ENCODE measurements at places on chromosomes 3 and 15.

- no peak for DNase-seq
These were observed 27.2 kb downstream of the BCL2A1 start for GRCh38 chr15:79943820-79944219.

DNA sequence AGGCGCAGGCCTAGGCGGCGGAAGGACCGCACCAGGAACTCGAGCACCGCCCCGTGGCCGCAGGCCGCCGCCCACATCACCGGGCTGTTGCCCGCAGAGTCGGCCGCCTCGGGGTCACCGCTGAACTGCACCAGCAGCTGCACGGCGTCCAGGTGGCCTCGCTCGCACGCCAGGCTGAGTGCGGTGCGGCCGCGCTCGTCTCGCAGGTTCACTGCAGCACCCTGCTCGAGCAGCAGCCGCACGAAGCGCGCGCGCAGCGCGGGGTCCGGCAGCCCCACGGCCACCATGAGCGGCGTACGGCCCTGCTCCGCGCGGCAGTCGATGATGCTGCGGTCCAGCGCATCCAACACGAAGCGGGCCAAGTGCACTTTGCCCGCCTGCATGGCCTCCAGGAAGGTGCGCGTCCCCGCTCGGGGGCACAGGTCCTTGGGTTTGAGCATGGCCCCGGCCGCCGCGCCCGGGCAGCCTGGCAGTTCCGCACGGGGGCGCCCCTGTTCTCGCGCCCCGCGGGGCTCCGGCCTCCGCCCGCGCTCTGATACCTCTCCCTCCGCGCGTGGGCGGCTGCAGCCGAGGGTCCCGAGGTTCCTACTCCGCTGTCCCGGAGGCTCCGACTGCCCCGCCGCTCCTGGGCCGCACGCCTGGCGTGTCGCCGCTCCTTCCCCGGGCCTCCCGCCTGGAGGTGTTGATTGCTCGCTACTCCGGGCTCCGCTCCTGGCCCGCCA is 556 bp downstream of the ANKRD63 start:
- DNase-seq, result peak; percentile 7

DNA sequence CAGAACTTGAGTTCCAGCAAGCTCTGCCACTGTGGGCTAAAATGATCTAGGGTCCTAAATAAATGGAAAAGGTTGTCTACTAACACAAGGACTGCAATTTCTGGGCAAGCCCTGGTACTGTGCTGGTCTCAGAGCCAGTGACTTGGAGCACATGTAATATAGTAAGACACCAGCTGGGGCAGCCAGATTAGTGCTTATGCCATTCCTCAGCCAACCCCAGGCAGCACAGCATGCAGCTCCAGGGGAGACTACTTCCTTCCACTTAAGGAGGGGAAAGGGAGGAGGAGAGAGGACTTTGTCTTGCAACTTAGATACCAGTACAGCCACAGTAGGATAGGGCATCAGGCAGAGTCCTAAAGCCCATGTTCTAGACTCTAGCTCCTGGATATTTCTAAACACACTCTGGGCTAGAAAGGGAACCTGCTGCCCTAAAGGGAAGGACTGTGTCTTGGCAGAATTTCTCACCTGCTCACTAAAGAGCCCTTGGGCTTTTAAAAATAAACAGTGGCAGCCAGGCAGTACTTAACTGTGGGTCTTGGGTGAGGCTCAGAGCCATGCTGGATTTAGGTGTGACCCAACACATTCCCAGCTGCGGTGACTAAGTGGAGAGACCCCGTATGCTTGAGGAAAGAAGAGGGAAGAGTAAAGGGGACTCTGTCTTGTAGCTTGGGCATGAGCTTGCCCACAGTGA is 223.7 kb upstream of the BCHE start:
- no peak for DNase-seq

- no peak for DNase-seq
These were observed 713.3 kb upstream of the GBE1 start for GRCh38 chr3:82474711-82475110.

DNA sequence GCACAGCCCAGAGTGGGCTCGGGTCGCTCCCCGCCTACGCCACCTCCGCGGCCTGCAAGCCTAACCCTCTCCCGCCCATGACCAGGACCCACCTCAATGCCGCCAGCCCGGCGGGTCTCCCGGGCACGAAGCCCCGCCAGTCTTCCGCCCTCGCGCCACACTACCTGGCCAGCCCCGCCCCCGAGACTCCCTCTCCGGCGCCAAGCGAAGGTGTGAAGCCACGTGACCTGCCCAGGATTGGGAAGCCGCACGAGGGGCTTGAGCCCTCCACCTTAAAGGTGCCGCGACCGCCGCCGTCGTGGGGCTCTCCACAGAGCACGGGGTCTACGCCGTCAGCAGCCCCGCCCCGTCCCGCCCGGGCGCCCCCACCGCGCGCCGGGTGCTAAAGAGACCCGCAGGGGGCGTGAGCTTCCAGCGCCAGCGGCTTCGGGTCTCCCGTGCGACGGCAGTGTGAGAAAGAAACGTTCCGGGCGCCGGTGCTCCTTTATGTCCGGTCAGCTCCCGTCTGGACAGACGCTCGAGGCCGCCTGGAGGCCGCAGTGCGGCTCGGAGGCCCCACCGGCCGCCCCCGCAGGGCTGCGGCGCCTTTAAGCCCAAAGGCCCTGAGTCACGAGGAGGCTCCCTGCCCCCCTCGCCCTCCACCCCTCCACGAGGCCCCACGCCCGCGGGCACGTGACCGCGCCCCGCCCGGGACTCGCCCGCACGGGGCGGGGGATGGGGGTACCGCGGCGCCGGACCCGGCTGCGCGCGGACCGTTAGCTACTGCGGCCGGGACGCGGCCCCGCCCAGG is at the start of gene CPEB1:
Gene CPEB1 (minus strand): TSS at position 319 of the 790 bp plus-strand sequence. CDS start 18,904 bp downstream, outside the sequence.
- DNase-seq, result no peak

DNA sequence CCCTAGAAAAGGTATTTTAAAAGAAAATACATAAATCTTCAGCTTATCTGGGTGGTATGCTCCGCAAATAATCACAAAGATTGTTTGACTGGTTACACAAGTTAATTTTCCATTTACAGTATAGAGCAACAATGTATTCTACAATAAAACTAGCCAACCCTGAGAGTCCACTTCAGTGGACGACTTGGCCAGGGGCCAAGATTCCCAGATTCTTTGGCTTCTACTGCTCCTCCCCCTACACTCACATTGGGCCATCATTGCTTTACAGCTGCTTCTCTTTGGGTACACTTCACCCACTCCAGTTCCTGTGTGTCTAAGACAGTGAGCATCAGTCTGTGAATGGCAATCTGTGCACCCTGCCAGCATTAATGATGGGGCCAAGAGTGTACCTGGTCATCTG is 17.2 kb upstream of the PRICKLE2 start:
- DNase-seq, result no peak

GRCh38 chr15:96771035-96771434 is 440.5 kb downstream of the NR2F2 start:
- DNase-seq, result no peak

DNA sequence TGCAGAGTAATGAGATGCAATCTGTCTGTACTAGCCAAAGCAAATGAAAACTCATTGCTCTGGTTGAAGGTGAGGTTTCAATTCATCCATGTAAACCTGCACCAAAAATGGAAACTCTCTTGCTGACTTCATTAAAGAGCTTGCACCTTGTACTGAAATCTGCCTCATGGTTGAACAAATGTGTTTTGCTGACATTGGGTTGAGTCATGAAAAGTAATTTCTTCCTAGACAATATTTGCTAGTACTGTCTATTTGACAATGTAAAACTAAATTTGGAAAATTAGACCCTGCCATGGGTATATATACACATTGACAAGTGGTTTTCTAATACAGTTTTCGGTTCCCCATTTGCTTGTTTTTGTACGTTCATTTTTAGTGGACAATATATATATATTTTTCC is 33.3 kb downstream of the RYR3 start:
- no peak for DNase-seq

DNA sequence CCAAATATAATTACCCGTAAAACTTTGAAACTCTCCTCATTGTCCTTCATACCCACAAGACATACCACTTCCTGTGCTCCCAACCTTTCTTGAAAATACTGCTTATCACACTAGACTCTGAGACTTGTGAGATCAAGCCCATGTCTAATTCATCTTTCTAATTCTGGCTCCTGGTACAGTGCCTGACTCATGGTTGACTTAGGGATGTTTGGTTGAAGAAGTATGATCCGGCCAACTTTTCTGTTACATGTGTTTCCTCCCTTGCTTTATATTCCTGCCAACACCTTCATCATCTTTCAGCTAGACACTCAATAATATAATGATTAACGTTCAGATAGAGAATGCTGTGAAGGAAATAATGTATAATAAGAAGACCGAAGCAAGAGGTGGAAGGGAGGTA is 58.2 kb downstream of the MEX3B start:
- no peak for DNase-seq

GRCh38 chr15:25797936-25798901 is 64.9 kb downstream of the ATP10A start:
- DNase-seq, result no peak

- no peak for DNase-seq
These were observed 41.5 kb upstream of the MTMR10 start for GRCh38 chr15:31032961-31033371.

GRCh38 chr15:56320316-56320715 is 44.9 kb upstream of the TEX9 start:
- DNase-seq, result no peak
